ENCODE measurements at places on chromosomes 16 and 17.

DNA sequence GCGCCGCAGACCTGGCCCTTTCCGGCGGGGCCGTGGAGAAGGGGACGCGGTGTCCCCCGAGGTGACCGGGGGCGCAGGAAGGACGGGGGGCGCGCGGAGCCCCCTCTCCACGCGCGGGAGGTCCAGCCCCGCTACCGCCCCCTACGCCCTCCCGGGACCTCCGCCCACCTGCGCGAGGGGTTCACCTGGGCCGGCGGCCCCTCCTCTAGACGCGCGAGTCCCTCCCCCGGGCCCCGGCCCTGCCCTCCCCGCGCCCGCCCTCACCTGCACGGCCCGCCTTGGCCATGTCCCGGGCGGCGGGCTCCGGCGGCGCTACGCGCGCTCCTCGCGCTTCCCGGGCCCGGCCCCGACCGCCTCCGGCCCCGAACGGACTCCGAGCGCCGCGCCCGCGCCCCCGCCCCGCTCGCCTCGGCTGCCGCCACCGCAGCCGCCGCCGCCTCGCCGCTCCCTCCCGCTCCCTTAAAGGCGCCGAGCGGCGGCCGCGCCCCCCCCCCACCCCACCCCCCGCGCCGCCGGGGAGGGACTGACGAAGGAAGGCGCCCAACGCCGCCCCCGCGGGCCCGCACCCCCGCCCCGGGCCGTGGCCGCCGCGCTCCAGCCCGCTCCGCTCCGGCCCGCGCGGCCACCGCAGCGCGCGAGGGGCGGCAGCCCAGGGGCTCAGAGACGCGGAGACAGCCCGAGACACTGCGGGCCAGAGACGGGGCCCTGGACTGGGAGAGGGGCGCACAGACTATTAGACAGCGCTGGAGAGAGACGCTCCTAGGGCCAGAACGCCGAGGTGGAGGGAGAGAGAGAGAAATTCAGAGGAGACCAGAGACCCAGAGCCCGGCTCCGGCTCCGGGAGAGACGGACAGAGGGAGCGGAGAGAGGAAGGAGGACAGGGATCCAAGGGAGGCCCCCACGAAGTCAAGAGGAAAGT is at the start of gene PITPNM3:
TSS of gene PITPNM3 (minus strand) at position 435 of the 919 bp plus-strand sequence. CDS start at position 286, 149 bp downstream.
- DNase-seq: no peak

DNA sequence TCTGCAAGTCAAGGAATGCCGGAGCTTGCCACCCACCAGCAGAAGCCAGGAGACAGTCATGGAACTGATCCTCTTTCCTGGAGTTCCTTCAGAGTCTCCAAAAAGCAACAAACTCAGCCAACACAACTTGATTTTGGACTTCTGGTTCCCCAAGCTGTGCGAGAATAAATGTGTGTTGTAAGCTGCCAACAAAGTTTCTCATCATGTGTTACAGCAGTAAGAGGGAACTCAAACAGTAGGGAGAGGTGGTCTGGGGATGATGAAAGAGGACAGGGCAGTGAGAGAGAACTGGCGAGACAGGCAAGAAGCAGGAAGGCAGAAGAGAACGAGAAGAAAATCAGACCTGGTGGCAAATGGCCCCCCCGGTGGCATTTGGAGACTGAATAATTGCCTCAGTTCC is 204.9 kb downstream of the MAF start:
- no peak for DNase-seq

DNA sequence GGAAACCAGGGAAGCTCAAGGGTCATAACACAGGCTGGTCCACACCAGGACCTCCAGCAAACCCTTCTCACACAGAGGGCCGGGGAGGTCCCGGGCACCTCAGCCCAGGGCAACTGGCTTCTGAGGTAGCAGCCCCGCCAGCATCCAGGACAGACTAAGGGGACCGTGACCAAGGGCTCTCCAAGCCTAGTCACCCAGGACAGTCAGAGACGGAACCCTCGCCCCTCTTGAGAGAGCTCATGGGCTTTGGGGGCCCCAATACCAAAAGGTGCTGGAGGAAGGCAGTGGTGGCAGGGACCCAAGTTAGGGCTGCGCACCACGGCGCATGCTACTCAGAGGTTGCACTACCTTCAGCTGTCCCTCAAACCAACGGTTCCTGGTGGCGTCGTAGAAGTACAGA is 54.9 kb downstream of the KLHDC4 start:
- no peak for DNase-seq

DNA sequence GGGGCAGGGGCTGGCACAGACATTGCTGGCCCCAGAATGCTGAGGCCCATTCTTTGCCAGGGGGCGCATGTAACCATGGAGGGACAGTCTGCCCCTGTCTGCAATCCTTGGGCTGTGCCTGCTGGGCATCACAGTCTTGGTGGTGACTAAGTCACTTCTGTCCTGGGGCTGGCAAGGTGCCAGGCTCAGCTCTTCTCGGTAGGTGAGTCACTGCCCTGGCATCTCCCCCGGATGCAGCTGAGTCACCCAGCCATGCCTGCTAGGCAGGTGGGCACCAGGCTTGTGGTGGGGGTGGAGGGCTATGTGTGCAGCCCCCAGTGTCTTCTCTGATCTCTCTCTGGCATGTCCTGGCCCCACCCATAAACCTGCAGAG is 5.6 kb downstream of the RARA start:
- DNase-seq: peak; percentile 81

GRCh38 chr17:80960797-80961452 is 30.7 kb upstream of the CHMP6 start:
- DNase-seq: no peak

GRCh38 chr17:4498461-4499397 is at the start of gene SPNS2:
TSS of gene SPNS2 (plus strand) at chr17:4498881. CDS start at chr17:4499048, 167 bp downstream.
- DNase-seq: peak; percentile 27

GRCh38 chr17:64470625-64471024 is 21.7 kb downstream of the MILR1 start:
- DNase-seq: no peak

- DNase-seq: no peak
These were observed 22.4 kb upstream of the ITGAX start for GRCh38 chr16:31332544-31332943.

DNA sequence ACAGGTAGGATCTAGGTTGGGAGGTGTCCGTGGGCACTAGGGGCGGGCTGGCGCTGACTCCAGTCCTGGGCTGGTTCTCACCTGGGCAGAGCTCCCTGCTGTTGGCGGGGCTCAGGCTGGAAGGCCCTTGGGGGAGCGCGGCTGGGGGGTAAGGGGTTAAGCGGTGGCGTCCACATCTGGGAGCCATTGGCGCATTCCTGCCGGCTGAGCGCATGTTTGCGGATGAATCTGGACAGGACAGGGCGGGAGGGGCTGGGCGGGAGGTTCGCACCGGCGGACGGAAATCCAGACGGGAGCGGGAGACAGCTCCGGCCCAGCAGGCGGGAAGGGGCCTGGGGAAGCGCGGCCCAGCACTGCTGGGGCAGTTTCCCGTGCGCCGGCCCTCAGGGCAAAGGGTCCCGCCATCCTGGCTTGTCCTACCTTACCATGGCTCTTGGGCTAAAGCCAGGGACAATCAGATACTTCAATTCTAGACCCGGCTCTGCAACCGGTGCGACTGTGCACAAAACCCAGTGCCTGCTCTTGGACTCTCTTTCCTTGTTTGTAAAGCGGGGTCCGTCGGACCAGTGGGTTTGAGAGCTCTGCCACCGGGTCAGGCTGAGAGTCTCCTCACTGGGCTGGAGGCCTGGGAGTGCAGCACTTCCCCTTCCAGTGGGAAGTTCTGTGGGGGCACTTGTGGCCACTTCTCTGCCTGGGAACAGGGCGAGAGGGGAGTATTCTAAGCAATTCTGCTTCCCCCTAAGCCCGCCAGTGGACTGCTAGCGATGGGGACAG is 7.8 kb downstream of the RARA start:
- DNase-seq: peak; percentile 37

- DNase-seq: no peak
These were observed 5.3 kb downstream of the KPNB1 start for GRCh38 chr17:47654991-47655390.

Measured in NCI-H774 (cell line).